ENCODE measurements at places on chromosomes 4 and X.
A peak's percentile ranks its signal among the peaks of the same experiment; 100 is the strongest.

DNA sequence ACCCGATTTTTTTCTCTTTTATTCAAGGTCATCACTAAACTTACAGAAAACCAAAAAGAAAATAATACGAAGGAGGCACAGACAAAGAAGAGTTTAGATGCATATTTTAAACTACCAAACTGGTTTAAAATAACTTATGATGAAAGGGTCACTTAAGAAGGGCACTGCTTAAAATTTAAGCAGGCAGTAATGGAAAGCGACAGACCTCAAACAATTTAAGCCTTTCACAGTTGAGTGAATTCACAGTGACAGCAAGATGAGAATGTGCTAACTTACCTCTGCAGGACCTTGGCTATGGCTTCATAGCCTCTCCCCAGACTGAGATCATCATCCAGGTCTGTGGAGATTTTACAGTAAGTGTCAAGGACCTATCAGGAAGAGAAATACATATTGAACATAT is 112.1 kb downstream of the TTC29 start:
- DNase-seq = no peak

DNA sequence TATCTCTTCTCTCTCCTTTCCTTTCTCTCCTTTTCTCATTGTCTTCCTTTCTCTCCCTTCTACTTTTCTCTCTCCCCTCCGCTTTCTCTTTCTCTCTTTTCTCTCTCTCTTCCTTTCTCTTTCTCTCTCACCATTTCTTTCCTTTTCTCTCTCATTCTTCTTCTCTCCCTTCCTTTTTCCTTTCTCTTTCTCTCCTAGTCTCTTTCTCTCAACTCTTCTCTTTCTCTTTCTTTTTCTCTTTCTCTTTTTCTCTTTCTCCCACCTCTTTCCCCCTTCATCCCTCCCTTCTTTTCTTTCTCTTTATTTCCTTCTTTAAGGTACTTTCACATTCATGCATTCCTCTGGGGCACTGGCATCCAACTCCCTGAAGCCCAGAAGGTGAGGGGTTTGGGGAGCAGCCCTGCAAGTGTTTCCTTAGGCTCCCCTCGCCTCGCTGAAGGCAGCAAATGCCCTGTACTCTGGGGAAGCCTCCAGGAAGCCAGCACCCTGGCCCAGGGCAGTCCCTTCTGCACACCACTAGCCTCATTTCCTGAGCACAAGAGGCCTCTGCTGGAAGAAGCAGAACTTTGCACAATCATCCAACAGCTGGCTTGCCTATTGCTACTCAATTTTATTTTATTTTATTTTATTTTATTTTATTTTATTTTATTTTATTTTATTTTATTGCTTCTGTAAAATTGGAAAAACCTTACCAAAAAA is 124.2 kb downstream of the NFKB1 start:
- peak; percentile 50 for DNase-seq

- no peak for DNase-seq
These were observed 17.5 kb downstream of the RAB39B start for GRCh38 chrX:155246748-155247147.

DNA sequence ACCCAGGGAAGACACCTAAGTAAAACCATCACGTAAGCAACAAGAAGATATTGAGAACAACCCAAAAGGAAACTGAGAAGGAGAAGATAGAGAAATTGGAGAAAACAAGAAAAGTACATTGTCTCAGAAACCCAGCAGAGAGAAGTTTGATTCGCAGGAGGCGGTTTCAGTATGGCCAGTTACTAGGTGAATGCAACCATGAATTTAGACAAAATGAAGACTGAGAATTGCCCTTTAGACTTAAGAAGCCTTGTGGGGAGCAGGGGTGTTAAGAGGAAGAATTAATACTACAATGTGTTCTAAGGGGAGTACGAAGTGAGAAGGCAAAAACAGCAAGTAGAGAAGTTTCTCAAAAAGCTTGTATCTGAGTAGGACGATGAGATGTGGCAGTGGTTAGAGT is 229.3 kb upstream of the NEIL3 start:
- DNase-seq = no peak

- no peak for DNase-seq
These were observed 3.1 kb upstream of the MTMR1 start for GRCh38 chrX:150690126-150690525.

DNA sequence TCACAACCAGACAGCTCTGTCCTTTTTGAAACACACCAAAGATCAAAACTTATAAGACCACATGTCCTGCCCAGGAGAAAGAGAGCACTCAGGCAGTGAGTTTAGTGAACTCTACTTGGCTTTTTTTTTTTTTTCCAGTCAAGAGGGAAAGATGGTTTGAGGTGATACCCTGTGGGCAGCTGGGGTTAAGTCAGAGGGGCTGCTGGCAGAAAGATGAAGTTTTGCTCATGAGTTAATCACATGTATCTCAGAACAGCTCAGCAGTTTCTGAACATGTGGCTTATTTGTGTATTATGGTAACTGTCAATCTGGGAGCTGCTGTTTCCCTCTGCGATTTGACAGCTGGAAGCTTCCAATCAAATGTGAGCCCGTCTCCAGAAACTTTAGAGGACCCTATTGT is 56.4 kb upstream of the MAP3K15 start:
- DNase-seq = no peak

GRCh38 chr4:69056921-69057550 is 39.2 kb upstream of the UGT2B7 start:
- no peak for DNase-seq

DNA sequence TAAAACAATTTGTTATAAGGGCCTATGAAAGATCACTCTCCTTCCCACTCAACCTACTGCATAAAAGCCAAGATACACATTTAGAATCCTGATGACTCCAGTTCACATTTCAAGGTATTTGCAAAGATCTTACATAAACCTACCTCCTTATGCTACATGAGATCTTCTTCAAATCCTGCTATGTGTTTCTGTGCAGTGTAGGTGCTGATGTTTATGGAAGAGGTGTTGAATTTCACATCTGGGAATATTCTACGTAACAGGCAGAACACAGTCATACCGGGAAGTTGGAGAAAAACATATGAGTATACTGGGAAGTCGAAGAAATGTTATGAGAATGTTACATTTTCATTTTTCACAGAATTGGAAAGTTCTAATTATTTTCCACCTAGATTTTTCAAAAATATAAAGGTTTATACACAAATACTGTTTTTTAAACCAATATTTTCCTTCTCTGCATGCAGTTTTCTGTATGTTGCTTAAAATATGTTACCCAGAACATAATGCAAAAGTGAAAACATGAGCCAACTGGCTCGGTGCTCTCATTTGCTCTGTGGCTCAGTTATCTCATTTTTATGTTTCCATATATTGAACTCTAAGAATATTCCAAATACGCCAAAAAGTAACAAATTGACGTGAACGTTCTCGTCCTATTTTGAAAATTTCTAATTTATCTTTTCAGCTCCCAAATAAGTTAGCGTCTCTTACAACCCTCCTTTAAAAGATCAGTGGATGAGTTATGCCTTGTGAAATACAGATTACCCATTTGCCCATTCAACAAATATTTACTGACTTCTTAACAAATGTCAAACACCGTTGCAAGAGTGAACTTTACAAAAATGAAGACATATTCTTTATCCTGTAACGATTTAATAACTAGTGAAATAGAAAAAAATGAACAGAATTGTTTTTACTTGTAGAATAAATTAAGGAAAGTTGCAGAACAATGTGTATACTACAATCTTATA is 899.3 kb downstream of the STIM2 start:
- no peak for DNase-seq

- DNase-seq = no peak
These were observed 74.5 kb upstream of the HS3ST1 start for GRCh38 chr4:11503166-11503565.

DNA sequence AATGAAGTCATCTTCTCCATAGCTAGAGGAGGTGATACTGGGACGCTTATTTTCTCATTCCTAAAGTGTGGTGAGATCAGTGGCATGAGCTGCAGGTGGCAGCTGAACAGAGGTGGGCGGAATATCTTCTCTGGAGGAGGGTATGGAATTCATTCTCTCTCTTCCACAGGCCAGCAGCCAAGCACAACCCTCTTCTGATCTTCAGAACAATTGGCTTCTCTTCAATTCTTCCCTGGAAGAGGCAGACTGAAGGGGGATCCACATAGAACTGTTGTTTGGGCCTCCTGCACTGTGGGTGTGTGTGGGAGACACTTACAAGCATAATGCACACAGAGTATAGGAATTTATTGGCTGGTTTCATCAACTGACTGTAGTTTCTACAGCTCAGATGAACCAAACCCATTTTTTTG is 180.4 kb upstream of the RASGEF1B start:
- DNase-seq = no peak

DNA sequence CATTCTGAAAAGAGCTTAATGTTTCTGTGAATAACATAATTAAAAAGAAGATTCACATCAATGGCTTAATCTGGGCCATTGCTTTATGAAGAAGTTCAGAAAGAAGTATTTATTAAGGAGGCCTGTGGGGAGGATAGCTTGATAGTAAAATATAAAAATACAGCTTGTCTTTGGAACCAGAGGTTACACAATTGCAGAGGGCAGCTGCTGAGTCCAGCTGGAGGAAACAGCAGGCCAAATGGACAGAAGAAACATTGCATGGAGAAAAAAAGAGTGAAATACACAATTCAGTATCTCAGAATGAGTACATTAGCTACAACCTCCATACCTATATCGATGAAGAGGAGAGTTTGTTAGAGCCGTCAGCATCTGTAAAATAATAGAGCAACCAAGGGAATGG is 148.0 kb upstream of the NPY2R start:
- DNase-seq = no peak

DNA sequence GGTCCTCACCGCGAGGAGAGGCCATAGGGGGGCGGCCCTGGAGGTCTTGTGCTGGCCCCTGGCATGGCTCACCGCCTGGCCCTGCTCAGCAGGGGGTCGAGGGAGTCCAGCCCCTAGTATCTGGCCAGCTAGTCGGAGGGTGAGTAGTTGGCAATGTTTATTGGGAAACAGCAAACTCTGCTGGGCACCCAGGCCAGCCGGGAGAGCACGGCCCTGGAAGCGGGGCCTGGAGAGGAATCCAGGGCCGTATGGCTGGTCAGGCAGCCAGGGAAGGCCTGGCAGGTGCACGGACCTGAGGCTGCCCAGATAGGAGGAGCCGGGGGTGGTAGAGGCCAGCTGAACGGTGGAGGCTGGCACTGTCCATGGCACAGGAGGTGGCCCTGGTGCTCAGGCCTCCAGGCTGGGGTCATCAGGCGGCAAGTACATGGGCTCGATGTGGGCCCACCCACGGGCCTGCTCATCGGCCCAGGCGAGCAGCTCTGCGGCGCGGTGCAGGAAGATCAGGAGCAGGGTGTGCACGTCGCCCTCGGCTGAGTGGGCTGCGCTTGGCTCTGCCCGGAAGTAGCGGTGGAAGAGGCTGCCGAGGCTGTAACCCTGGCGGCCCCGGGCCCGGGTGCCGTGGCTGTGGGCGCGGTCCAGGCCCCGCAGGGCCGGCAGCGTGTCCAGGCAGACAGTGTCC is 1.4 kb downstream of the TREX2 start:
- DNase-seq = no peak

GRCh38 chr4:78602334-78602733 is 50.8 kb downstream of the ANXA3 start:
- no peak for DNase-seq

GRCh38 chrX:112834031-112834845 is 6.4 kb downstream of the AMOT start:
- no peak for DNase-seq

- no peak for DNase-seq
These were observed 73.5 kb downstream of the PRSS12 start for GRCh38 chr4:118279328-118279727.

DNA sequence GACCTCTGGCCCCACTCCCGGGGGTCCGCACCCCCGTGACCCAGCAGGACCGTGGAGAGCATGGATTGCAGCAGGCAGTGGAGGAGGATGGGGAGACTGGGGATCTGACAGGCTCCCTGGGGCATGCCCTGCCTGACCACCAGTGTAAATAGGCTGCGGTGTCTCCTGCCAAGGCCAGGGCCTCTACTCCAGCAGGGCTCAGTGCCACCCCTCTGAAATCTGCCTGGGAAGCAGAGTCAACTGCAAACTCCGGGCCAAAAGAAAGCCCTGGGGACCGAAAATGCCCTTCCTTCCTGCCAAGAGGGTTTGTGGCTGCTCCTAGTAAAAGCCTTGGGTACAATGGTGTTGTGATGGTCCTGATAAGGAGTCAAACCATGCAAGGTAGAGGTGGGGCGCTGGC is 6.4 kb downstream of the ADRA2C start:
- no peak for DNase-seq

- DNase-seq = no peak
These were observed 163.9 kb upstream of the SLC7A11 start for GRCh38 chr4:138405934-138406567.

DNA sequence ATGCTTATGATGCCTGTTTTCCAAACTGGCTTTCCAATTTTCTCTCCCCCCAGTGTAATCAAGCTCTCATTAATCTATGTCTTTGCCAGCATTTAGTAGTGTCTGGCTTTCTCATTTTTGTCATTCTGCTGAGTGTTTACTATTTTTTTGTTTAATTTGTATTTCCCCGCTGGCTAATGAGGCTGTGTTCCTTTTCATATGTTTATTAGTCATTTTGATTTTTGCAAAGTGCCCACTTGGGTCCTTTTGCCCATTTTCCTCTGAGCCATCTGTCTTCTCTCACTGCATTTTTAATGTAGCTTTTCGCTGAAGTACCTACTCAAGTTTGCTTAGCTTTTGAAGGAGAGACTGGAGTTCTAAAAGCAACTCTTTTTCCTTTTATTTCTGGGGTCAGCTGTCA is 14.7 kb downstream of the DCK start:
- DNase-seq = no peak

GRCh38 chr4:139275281-139275735 is 4.7 kb downstream of the MGARP start:
- DNase-seq = no peak

GRCh38 chr4:38005637-38006036 is 45.4 kb downstream of the PTTG2 start:
- DNase-seq = no peak

- DNase-seq = no peak
These were observed 399.9 kb downstream of the RAB28 start for GRCh38 chr4:13084210-13084609.

DNA sequence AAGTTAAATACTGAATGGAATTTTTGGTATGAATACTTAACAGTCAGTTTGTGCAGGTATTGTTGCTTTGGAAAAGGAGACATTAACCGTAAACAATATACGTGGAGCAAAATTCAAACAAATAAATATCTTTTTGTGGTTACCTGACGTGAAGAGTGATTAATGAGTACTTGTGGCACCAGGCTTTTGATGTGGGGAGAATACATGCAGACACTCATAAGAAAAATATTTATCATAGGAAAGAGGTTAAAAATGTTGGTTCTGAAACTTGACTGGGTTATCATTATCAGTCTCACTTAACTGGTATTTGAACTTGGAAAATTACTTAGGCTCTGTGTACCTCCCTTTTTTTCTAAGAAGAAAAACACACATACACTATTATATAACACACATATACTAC is 136.4 kb upstream of the NDST4 start:
- DNase-seq = no peak

DNA sequence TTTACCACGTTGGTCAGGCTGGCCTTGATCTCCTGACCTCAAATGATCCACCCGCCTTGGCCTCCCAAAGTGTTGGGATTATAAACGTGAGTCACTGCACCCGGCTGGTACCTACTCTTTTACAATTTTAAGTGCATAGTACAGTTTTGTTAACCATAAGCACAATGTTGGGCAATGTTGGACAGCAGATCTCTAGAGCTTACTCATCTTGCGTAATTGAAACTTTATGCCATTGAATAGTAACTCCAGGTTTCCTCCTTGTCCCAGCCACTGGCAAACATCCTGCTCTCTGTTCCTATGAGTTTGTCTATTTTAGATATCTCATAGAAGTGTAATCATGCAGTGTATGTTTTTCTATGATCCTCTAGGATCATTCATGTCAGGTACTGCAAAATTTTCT is 9.3 kb upstream of the CPE start:
- no peak for DNase-seq

All from activated CD4-positive, CD25-positive, alpha-beta regulatory T cell treated with anti-CD3 and anti-CD28 coated beads, Interleukin-2, amount 50 U/mL, for 72 hours (primary cell).